ENCODE measurements at places on chromosomes 2 and 18.

DNA sequence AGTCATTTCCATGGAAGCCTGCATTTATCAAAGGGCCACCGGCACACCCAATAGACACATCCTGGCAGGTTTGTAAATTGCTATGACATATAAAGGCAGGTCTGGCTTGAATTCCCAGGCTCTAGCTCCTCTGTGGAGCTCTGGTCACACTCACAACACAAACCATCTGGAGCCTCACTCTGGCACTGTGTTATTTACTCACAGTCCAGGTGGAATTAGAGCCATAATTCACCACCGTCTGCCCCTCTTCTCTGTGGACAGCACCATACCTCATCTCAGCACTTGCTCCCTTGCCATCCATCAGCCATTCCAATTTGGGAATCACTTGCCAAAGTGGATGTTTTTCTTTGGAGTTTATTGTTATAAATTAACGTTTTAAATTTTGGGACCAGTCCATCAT lies 84.3 kb upstream of the OSR1 start:
- DNase-seq, result no peak

GRCh38 chr2:202098291-202098690 lies 25.2 kb downstream of the KIAA2012 start:
- no peak for DNase-seq

- no peak for DNase-seq
These were observed 314.1 kb upstream of the THUMPD2 start for GRCh38 chr2:40093021-40093675.

DNA sequence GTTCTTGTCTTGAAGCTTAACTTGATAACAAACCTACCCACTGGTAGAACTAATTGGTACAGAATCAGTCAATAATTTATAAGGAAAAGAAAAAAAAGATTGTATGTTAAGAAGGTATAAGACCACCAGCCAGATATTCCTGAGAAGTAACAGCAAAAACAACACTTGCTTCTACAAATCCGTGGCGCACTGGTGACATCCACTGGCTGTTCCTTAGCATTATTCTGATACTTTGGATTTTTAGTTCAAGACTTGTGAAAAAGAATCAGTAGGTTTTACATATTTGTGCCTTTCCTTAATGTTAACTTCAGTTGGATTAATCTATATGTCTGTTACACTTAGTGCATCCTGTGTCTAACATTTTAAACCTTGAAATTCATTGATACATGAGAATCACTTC lies 141.8 kb downstream of the GRB14 start:
- peak; percentile 26 for DNase-seq

DNA sequence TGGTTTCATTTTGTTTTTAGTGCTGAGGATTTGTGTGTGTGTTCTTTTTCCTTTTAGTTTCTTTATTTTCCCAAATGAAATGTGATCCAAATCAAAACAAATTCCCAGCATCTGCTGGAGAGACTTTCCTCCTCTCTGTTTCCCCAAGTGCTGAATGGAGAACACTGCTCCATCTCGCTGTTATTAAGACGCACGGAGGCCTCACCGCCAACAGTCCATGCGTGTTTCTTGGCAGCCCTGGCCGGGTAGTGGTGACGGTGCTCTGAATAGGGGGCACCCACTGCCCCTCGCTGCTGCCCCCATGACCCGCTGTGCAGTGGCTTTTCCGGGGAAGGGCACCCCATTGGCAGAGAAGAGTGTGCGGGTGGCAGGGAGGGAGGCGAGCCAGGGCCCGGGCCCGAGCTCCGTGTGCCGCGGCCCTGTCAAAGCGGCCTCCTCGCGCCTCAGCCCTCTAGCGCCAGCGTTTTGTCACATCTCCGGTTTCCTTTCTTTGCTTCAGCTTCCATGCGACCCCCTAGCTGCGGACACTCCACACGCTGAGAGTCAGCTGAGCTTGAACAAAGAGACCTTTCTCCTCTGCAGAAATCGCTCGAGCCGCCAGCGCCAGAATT lies 473.7 kb upstream of the SALL3 start:
- no peak for DNase-seq

GRCh38 chr2:31957354-31958139 lies 53.3 kb downstream of the MEMO1 start:
- DNase-seq, result no peak

- DNase-seq, result no peak
These were observed 10.6 kb downstream of the RRM2 start for GRCh38 chr2:10132996-10133647.

DNA sequence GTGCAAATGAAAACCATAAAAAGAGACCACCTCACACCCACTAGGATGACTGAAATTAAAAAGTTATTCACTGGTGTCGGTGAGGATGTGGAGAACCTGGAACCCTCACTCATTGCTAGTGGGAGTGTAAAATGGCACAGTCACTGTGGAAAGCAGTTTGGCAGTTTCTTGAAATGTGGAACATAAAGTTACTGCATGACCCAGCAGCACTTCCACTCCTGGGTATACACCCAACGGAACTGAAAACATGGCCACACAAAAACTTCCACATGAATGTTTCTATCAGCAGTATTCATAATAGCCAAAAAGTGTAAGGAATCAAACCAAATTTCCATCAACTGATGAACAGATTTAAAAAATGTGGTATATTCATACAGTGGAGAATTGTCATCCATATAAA lies 65.1 kb upstream of the SLC66A3 start:
- no peak for DNase-seq

GRCh38 chr18:3596637-3597384 lies 146.8 kb downstream of the TGIF1 start:
- DNase-seq, result no peak

DNA sequence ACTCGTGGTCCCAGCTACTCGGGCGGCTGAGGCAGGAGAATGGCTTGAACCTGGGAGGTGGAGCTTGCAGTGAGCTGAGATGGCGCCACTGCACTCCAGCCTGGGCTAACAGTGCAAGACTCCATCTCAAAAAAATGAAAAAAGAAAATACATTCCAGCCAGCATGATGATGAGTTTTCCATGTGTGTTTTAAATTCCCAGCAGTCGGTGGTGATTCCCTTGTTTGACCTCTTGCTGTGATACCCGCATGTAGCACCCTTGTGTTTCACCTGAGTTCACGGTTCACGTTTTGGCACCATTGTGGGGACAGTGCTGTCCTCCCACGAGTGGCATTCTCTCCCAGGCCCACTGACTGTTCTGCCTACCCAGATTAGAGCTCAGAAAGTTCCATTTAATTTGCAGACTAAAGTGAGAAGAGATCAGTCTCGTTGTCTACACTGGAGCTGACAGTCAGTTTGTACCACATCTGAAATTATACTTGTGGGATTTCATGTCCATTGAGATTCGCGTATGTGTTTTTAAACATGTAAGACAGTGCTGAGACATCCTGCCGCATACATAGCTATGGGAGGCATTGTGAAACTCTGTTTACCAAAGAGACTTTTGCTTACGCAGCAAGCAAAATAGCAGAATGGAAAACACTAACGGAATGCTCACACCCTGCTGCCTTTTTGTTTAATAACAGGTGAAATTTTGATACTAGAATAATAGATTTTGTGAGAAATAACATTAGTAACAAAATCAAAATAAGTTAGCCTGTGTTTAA lies 157.1 kb downstream of the GBX2 start:
- DNase-seq, result no peak

- no peak for DNase-seq
These were observed 495.8 kb upstream of the ACVR2A start for GRCh38 chr2:147348931-147349555.

DNA sequence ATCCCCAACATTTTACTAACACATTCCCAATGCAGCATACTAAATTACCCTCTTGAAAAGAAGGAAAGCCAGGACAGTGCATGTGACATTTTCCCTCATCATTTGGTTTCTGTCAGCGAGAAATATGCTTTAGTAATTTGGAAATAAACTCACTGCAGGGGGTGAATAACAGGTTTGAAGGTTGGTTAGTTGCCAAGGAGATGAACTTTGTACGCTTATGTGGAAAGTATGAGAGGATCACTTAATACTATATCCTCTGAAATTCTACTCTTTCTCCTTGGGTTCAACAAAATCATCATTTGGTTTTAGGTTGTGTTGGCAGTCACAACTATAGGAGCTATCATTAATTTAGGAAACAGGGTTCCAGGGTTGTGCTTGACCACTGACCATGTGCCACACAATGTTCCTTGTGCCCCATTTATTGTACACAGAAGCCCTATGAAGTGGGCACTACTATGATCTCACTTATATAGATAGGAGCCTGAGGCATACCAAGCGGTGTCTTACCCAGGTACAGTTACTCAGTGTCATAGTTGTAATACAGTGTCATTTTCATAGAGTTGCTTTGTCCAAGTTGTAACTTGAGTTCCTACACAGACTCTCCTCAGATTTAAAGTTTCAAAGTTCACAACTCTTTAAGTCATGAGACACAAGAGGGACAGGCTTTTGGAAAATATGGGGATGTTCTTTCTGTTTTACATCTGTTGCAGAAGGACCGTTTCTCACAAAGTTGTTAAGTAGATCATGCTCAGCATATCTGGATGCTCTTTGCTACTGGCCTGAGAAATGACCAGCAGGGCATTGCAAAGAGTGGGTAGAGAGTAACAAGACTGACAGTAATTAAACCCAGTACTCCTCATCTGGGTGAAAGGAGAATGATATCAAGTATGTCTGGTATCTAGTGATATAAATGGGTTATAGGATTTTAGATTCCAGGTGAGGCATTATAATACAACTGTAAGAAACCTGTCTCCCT lies 91.8 kb downstream of the MAP4K4 start:
- DNase-seq, result no peak

DNA sequence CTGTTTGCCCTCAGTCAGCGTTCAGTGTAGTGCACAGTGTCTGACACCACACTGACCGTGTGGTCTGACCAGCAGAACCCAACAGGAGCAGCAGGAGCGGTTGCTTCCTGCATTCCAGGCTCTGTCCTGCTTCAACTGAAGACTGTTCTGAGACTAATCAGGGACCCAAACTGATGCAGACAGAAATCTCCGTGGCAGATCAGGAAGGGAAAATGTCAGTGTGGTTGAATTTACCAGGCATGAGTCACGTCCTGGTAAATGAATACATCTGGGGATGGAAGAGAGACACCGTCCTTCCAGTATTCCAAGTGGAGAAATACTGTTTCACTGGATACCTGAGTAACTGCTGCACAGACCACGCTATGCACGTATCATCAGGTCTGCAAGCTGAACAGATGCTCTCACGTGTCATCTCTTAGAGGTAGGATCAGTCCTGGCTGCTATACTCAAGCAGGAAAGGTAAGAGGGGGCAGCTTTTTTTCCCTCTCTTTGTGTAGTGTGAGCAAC lies 223.6 kb upstream of the EPAS1 start:
- DNase-seq, result no peak

- DNase-seq, result no peak
These were observed 14.9 kb downstream of the PPP3R1 start for GRCh38 chr2:68237404-68237803.

- DNase-seq, result no peak
These were observed 250.3 kb downstream of the ANAPC1 start for GRCh38 chr2:111633643-111634042.

GRCh38 chr18:11179959-11180519 lies 30.7 kb upstream of the PIEZO2 start:
- no peak for DNase-seq

GRCh38 chr18:58609536-58609993 lies 19.3 kb downstream of the ALPK2 start:
- DNase-seq, result no peak

GRCh38 chr2:218332920-218333645 lies 23.6 kb upstream of the CATIP start:
- DNase-seq, result no peak

- no peak for DNase-seq
These were observed 424.9 kb downstream of the PID1 start for GRCh38 chr2:228846161-228846560.

DNA sequence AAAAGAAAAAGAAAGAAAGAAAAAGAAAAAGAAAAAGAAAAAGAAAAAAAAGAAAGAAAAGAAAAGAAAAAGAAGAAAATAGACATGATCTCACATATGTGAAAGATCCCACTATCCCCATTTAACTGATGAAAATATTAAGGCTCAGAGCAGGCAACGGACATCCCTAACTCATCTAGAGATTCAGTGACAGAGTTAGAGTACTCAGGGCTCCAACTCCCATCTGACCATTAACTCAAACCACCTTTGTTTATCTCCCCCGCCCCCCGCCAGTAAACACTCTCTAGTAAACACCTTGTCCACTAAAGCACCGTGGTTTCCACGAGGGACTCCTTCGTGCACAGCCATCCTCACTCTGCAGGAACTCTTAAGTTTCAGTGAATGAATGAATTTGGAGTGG lies 142.9 kb downstream of the TGIF1 start:
- no peak for DNase-seq

DNA sequence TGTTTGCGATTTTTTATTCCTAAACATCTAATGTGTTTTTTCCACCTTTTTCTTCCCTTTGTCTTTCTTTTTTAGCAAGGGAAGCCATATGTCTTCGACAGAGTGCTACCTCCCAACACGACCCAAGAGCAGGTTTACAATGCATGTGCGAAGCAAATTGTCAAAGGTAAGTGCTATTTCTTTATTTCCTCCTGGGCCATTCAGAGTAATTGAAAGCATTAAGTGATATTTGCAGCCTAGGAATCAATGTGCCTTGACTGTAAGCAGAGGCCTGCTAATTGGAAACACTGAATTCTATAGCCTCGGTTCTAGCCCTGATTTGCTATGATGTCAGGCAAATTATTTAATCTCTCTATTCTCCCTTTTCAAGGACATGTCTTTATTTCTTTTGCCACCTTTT lies 47.0 kb downstream of the KIF5C start:
- DNase-seq, result no peak

DNA sequence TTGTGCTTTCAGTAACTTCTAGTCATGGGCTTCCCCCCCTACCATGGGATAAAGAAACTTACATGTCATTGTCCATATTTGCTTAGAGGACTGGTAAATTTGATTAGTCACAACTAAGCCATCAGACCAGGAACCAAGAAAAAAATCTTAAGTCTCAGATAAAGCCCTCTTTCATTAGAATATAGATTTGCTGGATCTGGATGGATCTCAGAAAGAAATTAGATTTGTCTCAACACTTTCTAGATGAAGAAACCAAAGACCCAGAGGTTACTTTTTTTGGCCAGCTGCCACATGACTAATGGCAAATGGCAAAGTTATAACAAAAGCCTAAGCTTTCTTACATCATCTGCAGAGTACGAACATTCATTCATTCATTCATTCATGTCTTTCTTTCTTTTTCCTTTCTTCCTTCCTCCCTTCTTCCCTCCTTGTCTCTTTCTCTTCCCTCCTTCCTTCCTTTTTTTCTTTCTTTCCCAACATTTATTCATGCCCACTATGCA lies 60.2 kb downstream of the CDCA7 start:
- no peak for DNase-seq

- DNase-seq, result no peak
These were observed 28.8 kb downstream of the SALL3 start for GRCh38 chr18:79008356-79008940.

DNA sequence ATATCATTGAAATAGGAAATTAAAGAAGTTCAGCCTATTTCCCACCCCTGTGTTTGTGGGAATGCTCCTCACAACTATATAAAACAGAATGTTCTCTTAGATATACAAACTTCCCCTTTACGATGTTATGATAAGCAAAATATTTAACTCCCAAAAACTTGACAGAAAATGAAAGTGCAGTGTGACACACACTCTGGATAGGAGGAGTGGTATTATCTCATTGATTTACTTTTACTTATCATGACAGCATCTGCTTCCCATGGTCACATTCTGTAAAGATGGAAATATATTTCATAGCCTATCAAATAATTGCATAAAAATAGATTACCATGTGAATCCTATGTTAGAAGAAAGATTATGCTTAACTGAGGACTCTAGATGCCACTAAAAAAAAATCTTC lies 96.6 kb upstream of the STK17B start:
- DNase-seq, result no peak

GRCh38 chr2:165462443-165462842 lies 7.1 kb upstream of the CSRNP3 start:
- DNase-seq, result peak; percentile 57
